ENCODE measurements at places on chromosomes 5 and 9.

DNA sequence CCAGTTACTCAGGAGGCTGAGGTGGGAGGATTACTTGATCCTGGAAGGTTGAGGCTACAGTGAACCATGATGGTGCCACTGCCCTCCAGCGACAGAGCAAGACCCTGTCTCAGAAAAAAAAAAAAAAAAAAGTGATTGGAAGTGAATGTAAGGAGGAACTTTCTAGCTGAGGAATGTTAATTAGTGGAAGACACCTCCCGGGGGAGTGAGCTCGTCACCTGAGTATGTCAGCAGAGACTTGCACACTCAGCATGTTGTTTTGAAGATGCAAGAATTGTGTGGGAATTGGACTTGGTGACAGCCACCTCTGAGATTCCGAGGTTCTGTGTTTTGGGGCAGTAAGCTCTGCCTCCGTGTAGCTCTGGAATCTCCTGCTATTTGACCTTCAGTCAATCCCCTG is 3.6 kb downstream of the SYNPO start:
- DNase-seq = no peak

DNA sequence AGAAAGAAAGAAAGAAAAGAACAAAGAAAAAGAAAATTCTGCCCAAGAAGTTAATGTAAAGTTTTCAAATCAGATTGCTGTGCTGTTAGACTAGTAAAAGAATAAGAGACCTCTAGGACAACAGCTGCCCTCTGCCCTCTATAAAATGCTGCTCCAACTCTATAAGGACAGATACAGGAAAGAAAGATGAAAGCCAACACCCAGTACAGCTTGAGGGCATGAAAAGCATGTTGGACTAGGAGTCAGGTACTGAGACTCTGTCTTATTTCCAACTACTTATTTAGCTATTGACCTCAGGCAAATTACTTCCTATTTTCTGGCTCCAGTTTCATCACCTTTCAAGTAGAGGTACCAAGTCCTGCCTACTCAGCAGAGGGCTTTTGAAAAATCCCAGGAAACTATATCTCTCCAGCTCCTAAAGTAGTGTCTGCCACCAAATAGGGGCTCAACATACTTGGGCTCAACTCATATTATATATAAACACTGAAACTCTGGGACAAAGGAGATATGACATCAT is 5.7 kb downstream of the HBEGF start:
- no peak for DNase-seq

DNA sequence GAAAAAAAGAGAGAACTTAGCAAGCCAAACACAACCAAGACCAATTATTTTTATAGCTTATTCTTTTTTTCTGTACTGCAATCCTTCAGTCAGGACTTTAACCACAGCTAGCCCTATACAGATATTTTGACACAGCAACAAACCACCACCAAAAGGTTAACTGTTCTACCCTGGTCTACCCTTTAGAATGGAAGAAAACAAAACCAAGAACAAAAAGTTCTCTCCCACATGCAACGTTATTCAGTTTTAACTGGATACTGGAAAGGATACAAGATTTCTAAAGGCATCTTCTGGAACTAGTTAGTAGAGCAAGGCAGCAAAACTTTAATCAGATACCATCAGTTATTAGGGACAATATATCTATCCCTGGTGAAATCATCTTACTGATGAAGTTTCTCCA is 32.6 kb downstream of the ECPAS start:
- DNase-seq = no peak

- DNase-seq = no peak
These were observed 25.1 kb upstream of the GCNT1 start for GRCh38 chr9:76433836-76434235.

DNA sequence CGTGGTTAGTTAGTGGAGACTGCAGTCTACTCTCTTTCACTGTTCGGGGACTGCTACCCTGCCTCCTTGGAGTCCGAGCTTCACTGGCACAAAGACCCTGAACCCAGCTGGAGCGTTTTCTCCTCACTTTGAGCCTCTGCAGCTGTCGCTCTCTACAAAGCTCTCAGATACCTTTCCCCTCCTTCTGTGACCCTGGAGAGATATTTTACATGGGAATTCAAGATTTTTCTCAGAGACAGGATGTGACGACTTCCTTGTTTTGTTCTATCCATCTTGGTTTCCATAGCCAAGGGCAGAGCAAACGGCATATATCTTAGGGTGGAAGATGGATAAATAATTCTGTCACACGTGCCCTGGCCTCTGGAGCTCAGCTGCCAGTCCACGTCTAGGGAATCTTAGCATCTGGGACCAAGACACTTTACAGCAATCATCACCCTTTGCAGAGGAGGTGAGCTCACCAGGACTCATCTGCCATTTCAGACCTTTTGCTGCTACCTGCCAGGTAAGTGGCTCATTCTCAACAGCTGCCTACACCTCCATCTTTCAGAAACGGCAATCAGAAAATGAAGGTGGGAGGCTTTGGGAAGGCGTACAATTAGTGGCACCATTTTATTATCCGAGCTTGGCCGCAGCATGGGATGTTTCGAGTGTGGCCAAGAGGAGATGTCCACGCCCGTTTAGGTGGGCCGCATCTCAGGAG is at the start of gene BTNL9:
TSS of gene BTNL9 (plus strand) at position 336 of the 700 bp plus-strand sequence. CDS start 5,224 bp downstream, outside the sequence.
- DNase-seq = no peak

- no peak for DNase-seq
These were observed 155.0 kb downstream of the PRELID2 start for GRCh38 chr5:145680169-145680568.

- DNase-seq = no peak
These were observed 186.1 kb downstream of the HSD17B3 start for GRCh38 chr9:96115836-96116235.

- DNase-seq = no peak
These were observed 136.5 kb downstream of the MEF2C start for GRCh38 chr5:88746438-88746882.

GRCh38 chr5:9126490-9126889 is 419.4 kb downstream of the SEMA5A start:
- no peak for DNase-seq

GRCh38 chr5:124140060-124140459 is 606.4 kb downstream of the ZNF608 start:
- no peak for DNase-seq

DNA sequence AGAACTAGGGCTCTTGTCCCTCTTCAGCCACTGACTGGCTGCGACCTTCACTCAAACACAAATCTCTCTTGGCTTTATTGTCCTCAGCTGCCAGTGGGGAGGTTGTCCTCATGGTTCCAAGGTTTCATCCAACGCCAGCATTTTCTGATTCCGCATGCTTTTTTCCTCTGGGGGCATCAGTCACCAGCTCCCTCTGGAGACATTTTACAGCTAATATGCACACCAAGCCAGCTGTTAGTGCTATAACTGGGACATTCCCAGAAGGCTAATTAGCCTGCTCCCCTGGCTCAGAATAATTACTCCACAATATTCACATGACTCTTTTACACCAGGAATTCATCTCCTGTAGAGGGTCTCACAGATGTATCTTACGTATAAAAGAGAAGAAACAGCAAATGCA is 193.6 kb upstream of the ANKRD55 start:
- no peak for DNase-seq

DNA sequence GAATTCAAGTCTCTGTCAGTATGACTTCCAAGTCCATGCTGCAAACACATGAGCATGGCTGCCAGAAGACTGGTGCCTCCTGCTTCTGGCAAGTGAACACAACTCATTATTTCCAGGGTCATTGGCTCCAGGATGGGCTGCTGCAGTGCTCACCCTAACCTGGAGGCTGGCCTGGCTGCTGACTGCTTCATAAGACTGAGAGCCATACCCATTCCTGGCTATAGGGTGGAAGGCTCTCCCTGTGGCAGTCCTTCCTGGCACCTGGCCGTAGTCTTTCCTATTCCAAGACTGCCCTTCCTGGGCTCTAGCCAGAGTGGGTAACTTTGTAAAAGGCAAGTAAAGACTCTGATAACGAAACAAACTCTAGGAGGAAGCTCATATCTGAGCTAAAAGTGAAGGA is 51.2 kb downstream of the CXXC5 start:
- no peak for DNase-seq

DNA sequence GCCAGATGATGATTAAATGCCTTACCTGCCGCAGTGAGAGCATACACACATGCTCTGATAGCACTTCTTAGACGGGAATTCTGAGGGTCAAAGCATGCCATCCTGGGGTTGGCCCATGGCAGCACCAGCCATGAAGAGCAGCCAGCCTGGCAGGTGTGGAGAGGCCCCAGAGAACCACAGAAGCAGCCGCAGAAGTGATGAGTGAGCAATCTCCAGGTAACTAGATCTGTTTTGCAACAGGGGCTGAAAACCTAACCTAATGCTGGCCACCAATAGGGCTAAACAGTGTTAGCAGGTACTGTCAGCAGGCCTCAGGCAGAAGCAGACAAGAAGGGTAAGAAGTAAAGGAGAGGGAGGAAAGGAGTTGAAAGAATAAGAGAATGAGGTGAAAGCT is 33.5 kb upstream of the HOMER1 start:
- DNase-seq = no peak

- DNase-seq = no peak
These were observed 288.1 kb downstream of the NR3C1 start for GRCh38 chr5:143115381-143115780.
